ENCODE measurements at places on chromosomes 3 and 15.

- no peak for DNase-seq
Observed at GRCh38 chr3:187044206-187044605, 95.1 kb downstream of the RPL39L start.

DNA sequence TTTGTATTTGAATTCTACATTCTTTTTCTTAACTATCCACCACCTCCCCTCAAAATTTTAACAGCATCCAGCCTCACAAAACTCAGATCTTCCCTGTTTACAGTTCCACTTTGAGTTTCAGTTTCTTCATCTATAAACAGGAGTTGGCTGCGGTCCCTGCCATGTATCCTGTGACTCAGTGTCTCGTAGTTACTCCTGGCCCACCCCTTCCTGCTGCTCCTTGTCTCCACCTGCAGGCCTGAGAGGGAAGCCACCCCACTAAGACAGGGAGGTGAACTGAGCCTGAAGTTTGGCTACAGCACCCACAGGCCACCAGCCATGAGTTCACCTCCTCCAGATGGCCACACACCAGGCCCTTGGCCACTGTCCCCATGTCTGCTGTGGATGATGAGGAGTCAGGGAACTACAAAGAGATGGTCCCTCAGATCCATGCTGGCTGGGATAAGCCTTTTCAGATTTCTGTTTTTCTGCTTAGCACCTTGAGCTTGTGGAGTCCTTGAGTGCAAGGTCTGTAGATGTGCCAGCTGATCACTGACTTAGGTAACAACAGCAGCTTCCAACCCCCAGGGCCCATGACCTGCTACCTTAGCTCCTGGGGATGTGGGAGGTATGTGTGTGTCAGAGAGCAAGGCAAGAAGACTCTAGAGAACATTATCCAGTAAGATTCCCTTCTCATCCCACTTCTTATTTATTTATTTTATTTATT lies 37.5 kb downstream of the CD86 start:
- no peak for DNase-seq

GRCh38 chr3:58047826-58048225 lies 39.6 kb downstream of the FLNB start:
- no peak for DNase-seq

GRCh38 chr3:43638594-43639447 lies 17.0 kb upstream of the ANO10 start:
- no peak for DNase-seq

DNA sequence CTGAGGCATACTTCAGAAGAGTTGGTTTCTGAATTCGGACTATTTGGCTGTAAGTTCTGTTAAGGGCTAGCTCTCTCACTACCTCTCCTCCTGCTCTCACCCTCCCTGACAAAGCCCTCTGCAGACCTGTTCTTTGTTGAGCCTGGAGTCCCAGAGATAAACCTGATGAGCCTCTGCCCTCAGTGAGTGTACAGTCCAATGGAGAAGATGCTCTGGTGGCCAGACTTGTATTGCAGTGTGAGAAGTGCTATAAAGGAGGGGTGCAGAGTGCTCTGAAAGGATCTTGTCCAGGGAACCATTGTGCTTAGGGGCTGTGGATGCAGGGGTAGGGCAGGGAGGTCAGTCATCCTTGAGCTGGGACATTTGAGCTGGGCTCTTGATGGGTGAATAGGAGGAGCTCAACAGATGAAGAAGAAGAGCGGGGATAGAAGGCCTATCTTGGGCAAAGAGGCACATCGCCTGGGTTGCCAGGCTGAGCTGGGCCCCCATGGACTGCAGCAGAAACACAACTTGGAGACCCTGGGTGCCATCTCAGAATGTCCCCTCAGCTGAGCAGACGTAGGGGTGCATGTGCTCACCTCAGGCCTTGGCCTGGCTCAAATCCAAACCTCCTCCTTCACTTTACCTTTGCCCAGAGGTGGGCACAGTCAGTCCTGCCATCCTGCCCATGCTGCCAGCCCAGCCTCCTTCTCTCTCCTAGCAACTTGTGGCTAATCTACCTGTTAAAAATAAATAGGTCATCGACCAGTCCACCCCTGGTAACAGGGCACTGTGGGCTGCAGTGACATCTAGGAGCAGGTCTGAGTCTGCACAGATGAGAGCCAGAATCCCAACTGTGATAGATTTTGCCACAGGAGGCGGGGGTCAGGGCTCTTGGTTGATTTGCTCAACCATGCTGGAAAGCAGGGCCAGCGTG lies 3.3 kb downstream of the CAND2 start:
- DNase-seq, result no peak

DNA sequence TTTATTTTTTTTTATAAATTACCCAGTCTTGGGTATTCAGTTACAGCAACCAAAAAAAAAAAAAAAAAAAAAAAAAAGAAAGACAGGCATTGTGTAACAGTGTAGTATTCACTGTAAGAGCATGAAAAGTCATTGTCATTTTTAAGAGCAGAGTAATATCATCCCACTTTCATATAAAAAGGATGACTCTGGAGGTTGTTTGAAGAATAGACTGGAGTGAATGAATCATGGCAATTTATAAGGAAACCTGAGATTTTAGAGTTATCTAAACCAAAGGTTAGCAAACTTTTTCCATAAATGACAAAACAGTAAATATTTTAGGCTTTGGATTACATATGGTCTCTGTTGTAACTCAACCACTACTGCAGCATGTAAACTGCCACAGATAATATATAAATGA lies 794.9 kb downstream of the NTRK3 start:
- DNase-seq, result no peak

DNA sequence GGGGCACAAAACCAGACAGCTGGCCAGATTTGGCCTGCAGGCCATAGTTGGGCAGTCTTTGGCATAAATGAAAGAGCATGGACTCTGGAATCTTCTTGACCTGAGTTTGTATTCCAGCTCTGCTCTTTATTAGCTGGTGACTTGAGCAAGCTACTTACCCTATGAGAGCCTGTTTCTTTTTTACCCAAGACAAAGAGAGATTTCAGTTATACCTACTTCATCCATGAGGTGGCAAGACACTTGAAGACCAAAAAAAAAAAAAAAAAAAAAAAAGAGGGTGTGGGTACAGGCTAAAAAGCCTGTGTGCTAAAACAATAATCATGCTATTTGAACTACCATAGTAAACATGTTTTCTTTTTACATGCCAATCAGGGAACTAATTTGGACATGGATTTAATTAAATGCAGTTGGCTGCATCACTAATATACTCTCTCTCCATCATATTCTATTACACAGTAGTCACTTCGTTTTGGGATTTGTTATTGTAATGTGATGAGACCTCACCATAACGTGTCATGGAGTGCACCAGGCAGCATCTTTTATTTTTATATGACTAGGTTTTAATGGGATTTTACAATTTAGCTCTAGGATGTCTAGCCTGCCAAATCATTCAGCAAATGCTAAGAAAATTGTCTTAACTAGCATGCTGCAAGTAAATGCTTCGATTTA lies 109.2 kb upstream of the FHIT start:
- DNase-seq, result no peak

DNA sequence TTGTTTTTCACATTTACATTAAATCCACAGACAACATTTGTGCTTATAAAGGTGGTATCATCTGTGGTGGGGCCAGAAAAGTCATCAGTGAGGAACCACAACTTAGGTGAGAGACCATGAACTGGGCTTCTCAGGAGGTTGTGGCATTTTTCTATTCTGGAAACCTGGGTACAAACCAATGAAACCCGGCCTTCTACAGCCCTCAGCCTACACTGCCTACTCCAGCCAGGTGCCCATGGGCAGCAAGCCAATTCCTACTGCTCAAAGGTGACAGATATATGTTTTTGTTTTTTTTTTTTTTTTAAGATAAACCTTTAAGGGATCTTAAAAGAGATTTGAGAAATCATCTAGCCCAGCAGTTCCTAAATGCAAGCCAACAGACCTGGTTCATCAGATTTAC lies 20.3 kb downstream of the SPG21 start:
- DNase-seq, result no peak

- DNase-seq, result no peak
Observed at GRCh38 chr15:40633178-40633577, 39.1 kb downstream of the KNL1 start.

- DNase-seq, result no peak
Observed at GRCh38 chr15:56353740-56354139, 11.5 kb upstream of the TEX9 start.

- DNase-seq, result no peak
Observed at GRCh38 chr3:31002730-31003129, 108.3 kb upstream of the GADL1 start.

- DNase-seq, result no peak
Observed at GRCh38 chr3:30181178-30181465, 425.3 kb upstream of the TGFBR2 start.

- DNase-seq, result no peak
Observed at GRCh38 chr15:90114451-90114901, 12.2 kb upstream of the IDH2 start.

GRCh38 chr15:84946772-84947489 lies 34.7 kb upstream of the PDE8A start:
- no peak for DNase-seq

DNA sequence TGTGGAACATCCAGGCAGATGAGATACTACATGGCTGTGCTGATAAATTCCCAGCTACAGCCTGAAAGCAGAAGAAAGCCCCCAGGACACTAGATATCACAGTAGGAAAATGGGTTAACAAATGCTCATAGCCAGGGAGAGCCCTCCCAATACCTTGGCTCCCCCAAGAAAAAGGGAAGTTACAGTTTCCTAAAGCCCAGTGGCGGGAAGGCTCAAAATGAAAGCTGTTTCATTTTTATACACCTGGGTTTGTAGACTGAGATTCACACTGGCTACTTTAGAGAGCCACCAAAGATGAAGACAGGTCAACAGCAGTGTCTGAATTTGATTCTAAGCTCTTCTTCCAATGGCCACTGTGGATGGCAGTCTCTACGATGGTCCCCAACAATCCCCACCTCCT lies 55.0 kb upstream of the TOPAZ1 start:
- DNase-seq, result no peak

DNA sequence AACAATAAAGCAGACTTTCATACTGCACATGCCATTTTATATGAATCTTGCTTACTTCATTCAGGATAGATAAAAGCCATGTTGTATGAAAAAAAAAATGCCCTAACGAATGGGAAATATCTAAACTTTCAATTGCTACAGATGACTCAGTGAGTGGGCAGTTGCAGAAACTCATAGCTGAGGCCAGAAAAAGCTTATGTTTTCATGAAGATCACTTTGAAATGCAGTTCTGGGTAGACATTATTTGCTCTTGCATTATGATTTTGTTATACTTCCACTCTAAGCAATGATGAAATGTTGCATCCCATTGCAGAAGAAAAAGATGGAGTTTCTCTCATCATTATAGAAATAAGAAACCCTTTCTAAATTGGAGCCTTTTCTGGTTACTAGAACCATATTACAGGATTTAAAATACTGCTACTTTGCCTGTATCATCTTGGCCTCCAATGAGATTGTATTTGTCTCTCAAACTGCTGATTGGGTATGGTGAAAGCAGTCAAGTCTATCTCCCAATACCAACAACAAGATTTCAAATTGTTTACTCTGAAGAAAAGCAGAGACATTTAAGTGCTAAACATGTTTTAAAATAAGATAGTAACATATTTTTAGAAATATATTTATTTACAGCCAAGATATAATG lies 17.0 kb downstream of the PEAK1 start:
- no peak for DNase-seq

- no peak for DNase-seq
Observed at GRCh38 chr3:104178680-104179079, 1188.0 kb upstream of the ALCAM start.

- no peak for DNase-seq
Observed at GRCh38 chr3:123652342-123652984, 67.6 kb upstream of the HACD2 start.

DNA sequence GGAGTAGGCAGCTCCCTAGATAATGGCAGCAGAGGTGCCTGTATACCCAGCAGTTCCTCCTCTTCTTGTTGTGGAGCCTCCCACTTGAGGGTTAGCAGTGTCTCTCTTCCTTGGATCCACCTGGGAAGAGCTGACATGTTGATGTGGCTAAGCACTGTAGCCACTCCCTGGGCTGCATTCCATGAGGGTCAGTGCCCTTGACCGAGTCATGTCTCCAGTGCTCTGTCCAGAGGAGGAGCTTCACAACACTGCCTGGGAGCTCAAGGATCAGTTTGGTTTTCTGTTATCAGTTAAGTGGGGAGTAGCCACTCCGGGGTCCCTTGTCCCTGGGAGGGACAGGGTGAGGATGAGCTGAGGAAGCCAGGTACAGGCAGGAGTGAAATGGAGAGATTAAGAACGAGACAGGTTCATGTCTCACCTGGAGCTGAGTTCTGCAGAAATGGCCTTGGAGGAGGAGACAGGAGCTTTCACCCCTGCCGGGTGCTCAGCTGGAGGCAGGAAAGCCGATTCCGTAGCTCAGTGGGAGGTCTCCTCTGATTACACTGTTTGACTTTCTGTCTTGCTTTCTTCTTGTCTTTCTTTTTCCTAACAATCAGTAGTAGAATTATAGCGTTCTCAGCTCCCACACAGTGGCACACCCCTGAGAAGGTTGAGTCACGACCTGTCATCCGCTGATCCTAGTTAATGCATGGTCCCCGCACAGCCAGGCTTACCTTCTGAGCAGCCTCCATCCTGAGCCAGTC lies 57.9 kb upstream of the SEC22A start:
- no peak for DNase-seq

- no peak for DNase-seq
Observed at GRCh38 chr3:15983232-15983631, 185.5 kb upstream of the ANKRD28 start.

- no peak for DNase-seq
Observed at GRCh38 chr3:196620161-196620604, 19.3 kb upstream of the NRROS start.

DNA sequence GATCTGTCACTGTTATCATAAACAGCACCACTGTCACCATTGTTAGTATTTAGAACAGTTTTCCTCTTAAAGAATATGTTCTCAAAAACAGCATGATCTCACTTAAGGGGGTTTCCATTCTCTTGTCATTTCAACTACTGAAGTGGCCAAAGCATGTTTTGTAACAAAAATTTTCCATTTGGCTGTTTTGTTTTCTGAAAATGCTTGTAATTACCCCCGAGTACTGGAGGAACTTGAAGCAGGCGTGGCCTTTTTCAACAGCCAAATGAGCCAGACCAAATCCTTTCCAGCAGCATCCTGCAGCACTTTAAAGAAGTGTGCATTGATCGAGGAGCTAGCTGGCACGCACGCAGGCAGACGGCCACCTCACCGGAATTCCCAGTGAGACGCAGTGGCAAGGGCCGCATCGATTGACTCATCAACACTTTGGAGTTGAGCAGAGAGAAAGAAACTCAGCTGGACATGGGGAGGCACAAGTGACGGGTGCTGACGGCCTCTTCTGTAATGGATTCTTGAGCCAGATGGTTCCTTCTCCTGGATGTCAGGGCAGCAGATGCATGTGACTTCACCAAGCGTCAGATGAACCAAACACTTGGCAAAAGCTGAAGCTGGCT lies 234.3 kb upstream of the IGF1R start:
- no peak for DNase-seq

GRCh38 chr15:65912235-65912634 lies 42.9 kb downstream of the RAB11A start:
- no peak for DNase-seq
